ENCODE measurements at places on chromosomes 12 and 14. TPM values are rescaled to one million over a fixed set of nuclear protein-coding genes. Genes with fewer than 3 reads are reported as not detected.
A peak's percentile ranks its signal among the peaks of the same experiment; 100 is the strongest.

GRCh38 chr12:131557078-131557709 is 153.7 kb upstream of the SFSWAP start:
- no peak for DNase-seq

- DNase-seq, result no peak
These were observed 4.9 kb downstream of the OR6C2 start for GRCh38 chr12:55448825-55449224.

GRCh38 chr12:109949089-109949488 is 47.1 kb downstream of the GIT2 start:
- DNase-seq, result no peak

GRCh38 chr14:54877015-54877702 is 25.5 kb downstream of the GCH1 start:
- DNase-seq, result peak; percentile 89

DNA sequence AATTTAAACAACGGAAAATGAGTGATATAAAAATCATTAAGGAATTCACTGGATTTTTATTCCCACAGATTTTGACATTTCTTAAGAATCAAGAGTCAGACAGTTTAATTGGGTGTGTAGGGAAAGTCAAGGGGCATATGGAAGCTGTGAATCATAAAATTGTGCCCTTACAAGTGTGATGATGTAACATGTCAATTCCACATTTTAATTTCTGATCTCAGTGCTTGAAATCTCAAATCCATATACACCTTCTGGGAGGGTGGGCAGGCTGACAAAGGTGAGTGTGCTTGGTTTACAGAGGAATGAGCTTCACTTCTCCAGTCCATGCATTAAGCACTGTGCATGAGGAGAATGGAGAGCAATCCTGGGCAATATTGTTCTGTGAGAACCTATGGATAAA is 1.0 kb upstream of the KRT6A start:
- no peak for DNase-seq

PPFIA2 gene
- not detected for total RNA-seq

FOXG1 gene
- total RNA-seq, result not detected

LTBR gene
- 74.0 TPM for total RNA-seq

DNA sequence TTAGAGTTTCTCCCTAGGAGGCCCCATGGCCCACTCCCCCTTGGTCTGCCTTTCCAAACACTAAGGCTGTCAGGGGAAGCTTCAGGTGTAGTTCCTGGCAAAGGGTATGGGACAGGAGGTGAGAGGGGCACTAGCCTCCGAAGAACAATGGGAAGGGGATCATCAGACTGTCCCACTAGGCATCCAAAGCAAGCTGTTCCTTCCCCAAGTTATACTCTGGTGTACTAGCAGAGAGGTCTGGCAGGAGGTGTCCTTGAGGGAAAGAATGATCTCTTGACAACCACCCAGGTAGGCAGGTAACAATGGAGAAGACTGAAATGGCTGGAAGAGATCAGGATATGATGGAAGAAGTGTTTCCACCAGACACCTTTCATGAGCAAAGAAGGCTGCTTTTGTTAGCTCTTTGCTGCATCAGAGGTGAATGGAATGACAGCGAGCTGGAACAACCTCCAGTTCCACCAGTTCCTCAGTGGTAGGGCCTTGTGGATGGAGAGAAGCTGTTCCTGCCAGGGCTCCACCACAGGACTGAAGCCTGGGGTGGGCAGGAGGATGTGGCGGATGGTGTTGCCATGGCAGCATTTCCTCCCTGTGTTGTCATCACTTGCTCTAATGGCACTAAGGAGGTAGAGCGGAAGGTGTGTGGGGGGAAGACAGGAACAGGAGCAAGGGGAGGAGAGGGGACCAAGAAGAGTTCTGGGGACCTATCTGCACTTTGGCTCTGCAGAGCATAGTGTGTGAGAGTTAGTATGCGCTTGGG is 2.3 kb upstream of the AGAP2 start:
- peak; percentile 49 for DNase-seq

GRCh38 chr12:3273409-3273853 is 196.3 kb downstream of the TSPAN9 start:
- no peak for DNase-seq

GRCh38 chr12:120249875-120250795 is 15.4 kb downstream of the PXN start:
- peak; percentile 62 for DNase-seq
